Stimulated activated CD4-positive, alpha-beta T cell treated with anti-CD3 and anti-CD28 coated beads, Interleukin-12 subunit alpha, Interleukin-12 subunit beta, amount 100 ng/mL, for 24 hours (primary cell): ENCODE measurements at places on chromosomes 5 and 9.

- DNase-seq: no peak
Measured at GRCh38 chr5:24477958-24478357, 166.8 kb downstream of the CDH10 start.

DNA sequence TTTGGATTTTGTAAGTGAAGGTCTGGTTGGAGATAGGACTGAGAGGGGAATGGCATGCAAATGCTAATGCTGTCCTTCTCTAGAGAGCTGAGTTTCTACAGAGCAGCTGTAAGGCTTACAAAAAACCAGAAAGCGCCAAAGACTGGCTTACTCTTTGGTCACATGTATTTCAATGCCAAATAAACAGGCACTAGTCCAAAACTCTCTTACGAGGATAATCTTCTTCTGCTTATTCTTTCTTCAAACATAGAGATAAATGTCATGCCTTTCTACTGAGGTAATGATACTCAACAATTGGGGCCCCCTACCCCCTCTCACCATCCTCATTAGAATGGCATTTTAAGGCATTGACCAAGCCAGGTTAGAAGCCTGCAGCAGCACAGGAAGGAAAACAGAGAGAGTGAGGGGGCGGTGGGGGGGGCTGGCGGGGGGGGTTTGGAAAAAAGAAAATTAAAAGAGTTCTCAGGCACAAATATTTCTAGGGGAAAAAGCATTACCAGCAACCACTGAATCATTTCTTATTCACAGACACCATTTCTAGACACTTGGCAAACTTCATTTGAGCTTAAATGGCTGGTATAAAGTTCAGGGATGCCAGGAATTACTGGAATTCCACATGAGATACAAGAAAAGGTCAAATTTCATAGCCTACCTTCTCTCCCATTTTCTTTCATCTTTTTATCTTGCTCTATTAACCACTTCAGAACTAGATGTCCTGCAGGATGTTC, 34.0 kb downstream of the PUM3 start:
- DNase-seq: no peak

GRCh38 chr5:149153193-149153750, 12.0 kb downstream of the ABLIM3 start:
- no peak for DNase-seq

GRCh38 chr9:126450668-126451205, 124.1 kb downstream of the MVB12B start:
- DNase-seq: no peak

- no peak for DNase-seq
Measured at GRCh38 chr9:110214586-110215355, 6.8 kb upstream of the C9orf152 start.

- no peak for DNase-seq
Measured at GRCh38 chr5:172603251-172603806, 37.7 kb upstream of the NEURL1B start.

- DNase-seq: no peak
Measured at GRCh38 chr5:27814983-27815382, 776.6 kb upstream of the CDH9 start.

- DNase-seq: no peak
Measured at GRCh38 chr5:120927950-120928530, 463.9 kb downstream of the PRR16 start.

- no peak for DNase-seq
Measured at GRCh38 chr9:21555911-21556310, 73.8 kb upstream of the IFNE start.

GRCh38 chr9:70262948-70263347, 4.2 kb downstream of the SMC5 start:
- DNase-seq: no peak

- no peak for DNase-seq
Measured at GRCh38 chr5:80369521-80369920, 38.3 kb upstream of the ZFYVE16 start.

GRCh38 chr5:73751254-73751914, 125.4 kb downstream of the ARHGEF28 start:
- no peak for DNase-seq

DNA sequence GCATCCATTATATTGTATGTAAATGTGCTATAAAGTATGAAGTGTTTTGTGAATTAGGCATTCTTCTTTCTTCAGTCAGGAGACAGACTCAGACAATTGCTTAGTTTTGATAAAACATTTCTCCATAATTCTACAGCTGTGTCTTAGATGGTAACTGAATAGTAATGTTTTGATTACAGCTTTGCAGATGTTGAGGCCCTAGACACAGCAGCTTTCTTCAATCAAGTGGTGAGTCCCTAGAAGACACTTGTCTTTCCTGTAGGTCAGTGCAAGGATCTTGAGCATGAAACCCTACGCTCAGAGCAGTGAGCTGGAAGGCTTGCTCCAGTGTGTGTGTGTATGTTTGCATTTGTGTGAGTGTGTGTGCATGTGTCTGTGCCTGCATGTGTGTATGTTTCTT, 46.8 kb upstream of the CD180 start:
- no peak for DNase-seq

GRCh38 chr5:163005949-163006348, 431.4 kb upstream of the CCNG1 start:
- no peak for DNase-seq

- DNase-seq: no peak
Measured at GRCh38 chr5:136032564-136032963, 3.8 kb downstream of the TGFBI start.

DNA sequence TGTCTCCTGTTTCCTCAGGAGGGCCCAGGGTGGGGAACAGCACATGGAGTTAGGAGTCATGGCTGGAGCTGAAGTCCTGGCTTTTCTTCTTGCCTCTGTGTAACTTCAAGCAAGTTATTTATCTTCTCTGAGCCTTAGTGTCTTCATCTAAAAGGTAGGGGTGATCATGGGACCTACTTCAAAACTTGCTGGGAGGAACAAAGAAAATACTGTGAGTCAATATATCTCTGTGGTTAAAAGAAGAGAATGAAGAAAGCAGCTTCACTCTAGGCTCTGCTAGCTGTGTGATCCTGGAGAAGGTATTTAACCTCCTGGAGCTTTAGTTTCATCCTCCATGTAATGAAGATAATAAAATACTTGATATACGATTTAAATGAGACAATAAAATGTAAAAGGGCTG, 26.5 kb downstream of the AFAP1L1 start:
- no peak for DNase-seq

- DNase-seq: no peak
Measured at GRCh38 chr5:158979290-158979689, 120.4 kb downstream of the EBF1 start.

DNA sequence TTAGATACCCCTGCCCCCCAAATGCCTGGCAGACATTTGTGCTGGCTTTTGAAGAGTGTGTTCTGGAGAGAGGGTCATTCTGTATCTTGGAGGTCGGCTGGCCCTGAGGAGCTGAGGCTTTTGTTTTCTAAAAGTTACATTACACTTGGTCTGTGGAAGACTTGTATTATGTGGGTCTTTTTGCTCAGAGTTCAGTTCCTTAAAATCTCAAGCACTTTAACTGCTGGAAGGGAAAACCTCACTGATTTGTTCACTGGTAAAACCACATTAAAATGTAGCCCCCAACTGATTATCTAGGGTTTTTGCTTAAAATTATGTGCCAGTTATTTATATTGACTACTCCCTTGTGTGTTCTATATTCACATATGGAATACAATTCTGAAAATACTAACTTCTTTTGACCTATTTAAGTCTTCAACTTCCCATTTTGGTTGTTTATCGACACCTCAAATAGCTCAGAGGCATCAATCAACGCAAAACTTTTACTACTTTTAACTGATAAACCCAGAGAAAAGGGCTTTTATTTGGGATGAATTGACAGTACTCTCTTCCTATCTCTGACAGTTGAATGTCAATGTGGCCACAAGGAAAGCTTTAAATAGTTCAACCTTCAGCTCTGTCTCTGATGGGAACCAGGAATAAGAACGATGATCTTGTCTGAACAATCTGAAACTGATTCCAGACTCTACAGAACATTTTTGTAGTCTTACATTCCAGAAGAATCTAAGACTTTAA, 54.0 kb upstream of the MAP3K1 start:
- no peak for DNase-seq

- no peak for DNase-seq
Measured at GRCh38 chr9:129361196-129361595, 183.1 kb upstream of the IER5L start.

DNA sequence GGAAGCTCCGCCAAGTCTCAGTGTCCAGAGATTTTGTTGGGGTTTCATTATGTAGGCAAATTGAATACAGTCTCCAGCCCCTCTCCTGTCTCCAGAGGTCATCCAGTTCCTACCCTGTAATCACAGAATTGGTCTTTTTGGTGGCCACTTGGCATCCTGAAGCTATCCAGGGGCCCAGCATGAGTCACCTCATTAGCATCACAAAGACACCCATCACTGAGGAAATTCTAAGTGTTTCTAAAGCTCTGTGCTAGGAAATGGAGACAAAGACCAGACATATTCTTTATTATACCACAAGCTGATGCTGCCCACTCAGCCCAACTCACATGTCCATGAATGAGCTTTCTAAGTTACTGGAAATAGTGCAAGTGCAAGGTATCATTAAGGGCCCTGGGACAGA, 229.9 kb downstream of the DOCK8 start:
- DNase-seq: no peak

GRCh38 chr9:116009420-116009819, 144.2 kb upstream of the PAPPA start:
- no peak for DNase-seq

DNA sequence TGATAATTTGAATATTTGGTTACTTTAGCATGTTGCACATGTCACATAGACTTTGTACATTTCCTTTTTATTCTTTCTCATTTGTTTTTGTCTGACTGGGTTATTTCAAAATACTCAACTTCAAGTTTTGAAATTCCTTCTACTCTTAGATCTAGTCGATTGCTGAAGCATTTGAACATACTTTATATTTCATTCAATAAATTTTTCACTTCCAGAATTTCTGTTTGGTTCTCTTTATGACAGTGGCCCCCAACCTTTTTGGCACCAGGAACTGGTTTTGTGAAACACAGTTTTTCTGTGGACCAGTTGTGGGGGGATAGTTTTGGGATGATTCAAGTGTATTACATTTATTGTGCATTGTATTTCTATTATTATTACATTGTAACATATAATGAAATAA, 119.8 kb downstream of the COX7C start:
- DNase-seq: no peak

DNA sequence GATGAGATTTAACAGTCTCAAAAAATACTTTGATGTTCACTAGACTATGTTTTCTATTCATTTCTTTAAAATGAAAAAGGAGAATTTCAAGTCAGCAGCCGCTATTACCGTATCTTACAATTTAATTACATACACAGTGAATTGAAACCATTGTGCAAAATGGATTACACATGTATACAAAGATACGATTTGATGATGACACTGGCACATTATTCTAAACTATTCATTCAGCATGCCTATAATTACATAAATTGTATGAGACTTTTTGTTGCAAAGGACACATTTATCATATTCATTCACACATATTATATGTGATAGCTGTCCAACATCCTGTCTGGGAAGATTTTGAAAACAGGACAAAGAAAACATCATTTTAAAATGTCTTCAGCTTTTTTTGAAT, 118.3 kb upstream of the VCAN start:
- DNase-seq: no peak

DNA sequence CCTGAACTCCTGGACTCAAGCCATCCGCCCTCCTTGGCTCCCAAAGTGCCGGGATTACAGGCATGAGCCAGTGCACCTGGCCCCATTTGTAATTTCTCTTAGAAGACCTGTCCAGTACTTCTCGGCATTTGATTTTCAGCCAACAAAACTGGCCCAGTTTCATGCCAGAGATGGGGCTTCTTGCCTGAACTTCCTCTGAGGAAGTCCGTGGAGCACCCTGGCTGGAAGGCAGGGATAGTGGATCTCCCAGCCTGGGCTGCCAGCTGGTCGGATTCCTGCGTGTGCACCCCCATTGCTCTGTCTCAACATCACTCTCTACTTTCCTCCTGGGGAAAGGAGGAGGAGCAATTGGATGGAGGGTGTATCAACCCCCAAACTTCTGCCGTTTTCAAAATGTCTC, 39.0 kb downstream of the FAM78A start:
- DNase-seq: no peak

GRCh38 chr5:68661237-68661636, 432.6 kb upstream of the SLC30A5 start:
- no peak for DNase-seq

DNA sequence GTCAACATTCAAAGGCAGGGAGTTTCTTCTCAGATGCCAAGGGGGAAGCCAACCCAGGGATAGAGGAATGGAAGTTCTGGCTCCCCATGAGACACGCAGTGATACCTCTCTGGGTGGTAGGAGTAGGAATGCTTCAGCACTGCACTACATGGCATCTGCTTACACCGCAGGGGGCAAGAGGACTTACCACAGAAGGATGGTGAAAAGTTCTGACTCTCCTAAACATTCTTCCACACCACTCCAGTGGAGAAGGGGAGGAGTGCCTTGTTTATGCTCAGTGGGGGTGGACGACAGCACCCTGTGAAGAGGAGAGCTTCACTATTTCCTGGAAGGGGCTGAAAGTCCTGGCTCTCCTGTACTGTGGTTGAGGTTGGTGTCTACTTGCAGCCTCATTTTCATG, 1011.3 kb upstream of the WWC1 start:
- no peak for DNase-seq

GRCh38 chr9:135479469-135480052, at the start of gene PPP1R26:
PPP1R26 (plus strand) TSS chr9:135479782; CDS start chr9:135484511, 4,729 bp downstream.
- no peak for DNase-seq

- no peak for DNase-seq
Measured at GRCh38 chr5:136057401-136058038, 28.7 kb downstream of the TGFBI start.

DNA sequence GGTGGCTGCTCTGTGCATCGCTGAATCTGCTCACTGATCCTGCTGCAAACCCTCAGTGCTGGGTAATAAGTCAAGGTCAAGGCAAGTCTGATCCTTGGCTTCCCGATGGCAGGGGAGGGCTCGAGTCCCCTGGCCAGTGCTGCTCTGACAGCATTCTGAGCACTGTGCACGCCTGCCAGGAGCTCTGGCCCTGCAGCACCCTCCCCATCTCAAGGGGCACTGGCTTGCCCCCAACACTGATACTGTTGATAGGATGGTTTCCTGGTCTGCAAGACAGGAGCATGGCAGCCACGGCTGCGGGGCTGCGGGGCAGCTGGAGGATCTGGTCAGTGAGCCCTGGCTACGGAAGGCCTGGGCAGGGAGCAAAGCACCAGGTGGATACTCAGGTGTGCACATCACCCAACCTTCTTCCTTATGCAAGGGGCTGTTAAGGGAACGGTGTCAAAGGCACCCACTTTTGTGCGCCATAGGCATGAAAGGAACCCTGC, 71.8 kb downstream of the SECISBP2 start:
- DNase-seq: no peak

DNA sequence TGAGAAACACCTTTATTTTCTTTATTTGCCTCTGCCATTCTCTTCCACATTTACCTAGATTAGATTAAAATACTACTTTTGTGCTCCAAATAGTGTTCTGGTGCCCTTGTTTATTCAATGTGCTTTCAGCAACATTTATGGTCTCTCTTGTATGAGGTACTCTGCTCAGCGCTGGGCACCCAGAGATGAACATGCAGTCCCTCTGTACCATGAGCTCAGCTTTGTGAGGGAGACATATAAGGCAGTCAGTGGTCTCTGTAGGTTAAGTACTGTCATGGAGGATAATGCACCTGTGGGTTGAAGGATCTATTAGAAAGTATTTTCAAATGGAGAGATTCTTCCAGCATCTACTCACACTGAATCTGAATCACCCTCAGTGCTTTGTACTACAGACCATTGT, 176.5 kb downstream of the TAF11L14 start:
- DNase-seq: no peak
